Spinal cord (tissue), 10 donors: ENCODE measurements at places on chromosomes 1 and 21. TPM values are rescaled to one million over a fixed set of nuclear protein-coding genes. Genes with fewer than 3 reads are reported as not detected.

DNA sequence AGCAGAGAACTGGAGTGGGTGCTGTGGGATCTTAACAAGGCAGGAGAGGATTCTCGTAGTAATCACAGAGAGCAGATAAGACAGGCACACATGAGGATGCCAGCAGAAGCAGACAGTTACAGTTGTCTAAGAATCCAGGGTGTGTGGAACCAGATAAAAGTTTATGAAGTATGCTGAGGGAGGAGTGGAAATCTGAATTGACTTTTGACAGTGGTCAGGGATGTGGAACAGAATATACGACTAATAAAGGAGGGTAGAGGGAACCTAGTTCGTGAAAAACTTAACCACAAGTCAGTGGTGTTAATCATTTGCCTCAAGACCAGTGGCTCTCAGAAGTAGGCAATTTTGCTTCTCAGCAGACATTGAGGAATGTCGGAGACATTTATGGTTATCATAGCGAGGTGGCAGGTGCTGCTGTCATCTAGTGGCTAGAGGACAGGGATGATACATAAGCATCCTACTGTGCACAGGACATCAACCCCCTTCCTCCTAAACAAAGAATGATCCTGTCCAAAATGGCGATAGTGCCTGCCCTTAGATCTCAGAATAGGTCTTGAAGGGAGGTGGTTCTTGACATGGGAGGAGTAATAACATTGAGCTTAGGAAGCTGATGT, 3.0 kb downstream of the LRRC8D start:
- H3K4me1 ChIP-seq: peaks cover 13% of the 10 kb centered on the region
- H3K27ac ChIP-seq: no peak overlapping the region
- no peak overlapping the region for H3K4me3 ChIP-seq
- no peaks in the 10 kb centered on the region for H3K27me3 ChIP-seq
- no peak for DNase-seq

DNA sequence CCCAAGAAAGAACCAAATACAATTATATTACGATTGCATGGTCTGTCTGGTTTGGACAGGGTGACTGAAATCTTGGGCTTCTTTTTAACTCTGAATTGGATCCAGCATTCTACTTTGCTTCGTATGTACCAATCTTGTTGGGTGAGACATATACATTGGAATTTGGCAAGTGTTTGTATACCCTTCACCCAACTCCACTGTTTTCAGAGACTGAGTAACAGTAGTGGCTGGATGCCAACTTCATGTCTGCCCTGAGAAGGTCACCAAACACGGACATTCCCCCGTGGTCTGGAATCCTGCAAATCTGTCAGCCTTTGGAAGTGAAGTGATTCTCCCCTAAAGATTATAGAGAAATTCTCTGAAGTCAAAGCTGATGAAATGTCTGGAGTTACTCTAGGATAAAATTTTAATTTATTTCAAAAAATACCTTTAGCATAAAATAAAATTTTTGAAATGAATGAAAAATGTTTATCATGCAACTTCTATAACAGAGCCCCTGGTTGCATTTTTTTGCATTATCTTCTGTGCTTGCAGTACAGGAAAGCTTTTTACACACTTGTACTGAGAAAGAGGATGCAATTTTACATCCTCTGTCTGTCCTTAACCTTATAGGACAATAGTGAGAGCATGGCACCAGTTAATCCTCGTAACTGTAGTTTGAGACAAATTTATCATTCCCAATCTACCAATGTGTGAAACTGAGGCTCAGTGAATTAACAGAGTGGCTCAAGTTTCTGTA, 201.8 kb downstream of the DISC1 start:
- DNase-seq: no peak
- H3K4me1 ChIP-seq: no peaks in the 10 kb centered on the region
- H3K27ac ChIP-seq: no peak overlapping the region
- H3K4me3 ChIP-seq: no peak overlapping the region
- H3K27me3 ChIP-seq: no peaks in the 10 kb centered on the region

GRCh38 chr1:71656902-71657301, 576.1 kb upstream of the ZRANB2 start:
- no peaks in the 10 kb centered on the region for H3K4me1 ChIP-seq
- DNase-seq: no peak
- H3K36me3 ChIP-seq: no peaks in the 10 kb centered on the region
- H3K4me3 ChIP-seq: no peak overlapping the region
- no peaks in the 10 kb centered on the region for H3K27me3 ChIP-seq
- no peak overlapping the region for H3K27ac ChIP-seq

MKNK1 gene
- total RNA-seq: 24.6 TPM

DNA sequence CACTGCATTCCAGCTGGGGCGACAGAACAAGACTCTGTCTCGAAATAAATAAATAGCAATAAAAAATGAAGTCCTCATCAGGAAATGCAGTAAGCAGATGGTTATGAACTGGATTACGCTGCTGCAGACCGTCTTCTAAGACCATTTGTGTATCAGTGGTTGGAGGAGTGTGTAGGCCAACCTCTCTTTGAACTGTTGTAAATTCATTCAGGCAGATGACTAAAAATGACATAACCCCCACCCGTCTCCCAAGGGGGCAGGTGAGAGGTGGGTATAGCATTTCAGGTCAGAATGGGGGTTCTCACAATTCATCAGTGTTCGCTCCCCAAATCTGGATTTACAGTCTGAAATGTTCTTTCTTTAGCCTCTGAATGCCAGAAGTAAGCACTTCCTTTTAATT, 177.3 kb downstream of the KIF26B start:
- DNase-seq: no peak
- no peak overlapping the region for H3K27ac ChIP-seq
- H3K4me1 ChIP-seq: no peaks in the 10 kb centered on the region

DNA sequence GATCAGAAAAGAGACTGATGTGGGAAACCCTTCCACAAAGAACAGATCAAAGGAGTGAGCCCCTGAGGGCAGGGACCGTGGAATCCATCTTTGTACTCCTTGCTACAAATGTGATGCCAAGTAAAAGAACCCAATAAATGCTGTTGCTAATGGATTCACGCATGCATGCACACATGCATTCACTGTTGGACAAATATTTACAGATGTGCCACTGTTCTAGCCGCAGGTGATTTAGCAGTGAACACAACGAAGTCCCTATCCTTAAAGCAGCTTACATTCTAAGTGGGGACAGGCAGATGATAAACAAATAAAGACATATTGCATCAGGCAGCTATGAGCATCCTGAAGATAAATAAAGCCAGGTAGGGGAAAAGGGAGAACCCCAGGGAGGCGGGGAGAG, 67.8 kb downstream of the ITPKB start:
- H3K4me1 ChIP-seq: peaks cover 31% of the 10 kb centered on the region
- H3K36me3 ChIP-seq: no peaks in the 10 kb centered on the region
- no peaks in the 10 kb centered on the region for H3K27me3 ChIP-seq
- H3K27ac ChIP-seq: no peak overlapping the region
- DNase-seq: no peak

DNA sequence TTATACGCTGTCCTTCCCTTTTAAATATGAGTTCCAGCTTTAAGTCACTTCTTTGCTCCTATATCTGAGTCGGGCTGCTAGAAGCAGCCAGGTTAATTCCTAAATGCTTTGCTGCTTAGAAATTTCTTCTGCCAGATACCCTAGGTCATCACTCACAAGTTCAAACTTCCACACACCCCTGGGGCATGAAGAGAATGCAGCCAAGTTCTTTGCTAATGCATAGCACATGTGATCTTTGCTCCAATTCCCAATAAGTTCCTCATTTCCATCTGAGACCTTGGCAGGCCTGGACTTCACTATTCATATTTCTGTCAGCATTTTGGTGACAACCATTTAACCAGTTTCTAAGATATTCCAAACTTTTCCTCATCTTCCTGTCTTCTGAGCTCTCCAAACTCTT, 14.5 kb upstream of the APP start:
- DNase-seq: no peak
- H3K36me3 ChIP-seq: no peaks in the 10 kb centered on the region
- no peaks in the 10 kb centered on the region for H3K4me1 ChIP-seq
- no peaks in the 10 kb centered on the region for H3K27me3 ChIP-seq
- no peak overlapping the region for H3K4me3 ChIP-seq
- H3K27ac ChIP-seq: no peak overlapping the region

GRCh38 chr1:223794136-223794880, 51.4 kb downstream of the TP53BP2 start:
- no peak overlapping the region for H3K27ac ChIP-seq
- peaks cover 26% of the 10 kb centered on the region for H3K36me3 ChIP-seq
- H3K4me1 ChIP-seq: no peaks in the 10 kb centered on the region
- no peak overlapping the region for H3K4me3 ChIP-seq

- no peak overlapping the region for H3K27ac ChIP-seq
- DNase-seq: no peak
- H3K4me3 ChIP-seq: no peak overlapping the region
Measured at GRCh38 chr21:30793581-30794314, 19.3 kb downstream of the KRTAP8-1 start.

- H3K27me3 ChIP-seq: no peaks in the 10 kb centered on the region
- H3K4me1 ChIP-seq: no peaks in the 10 kb centered on the region
- no peak overlapping the region for H3K4me3 ChIP-seq
Measured at GRCh38 chr1:24762133-24762676, 17.0 kb downstream of the CLIC4 start.

DNA sequence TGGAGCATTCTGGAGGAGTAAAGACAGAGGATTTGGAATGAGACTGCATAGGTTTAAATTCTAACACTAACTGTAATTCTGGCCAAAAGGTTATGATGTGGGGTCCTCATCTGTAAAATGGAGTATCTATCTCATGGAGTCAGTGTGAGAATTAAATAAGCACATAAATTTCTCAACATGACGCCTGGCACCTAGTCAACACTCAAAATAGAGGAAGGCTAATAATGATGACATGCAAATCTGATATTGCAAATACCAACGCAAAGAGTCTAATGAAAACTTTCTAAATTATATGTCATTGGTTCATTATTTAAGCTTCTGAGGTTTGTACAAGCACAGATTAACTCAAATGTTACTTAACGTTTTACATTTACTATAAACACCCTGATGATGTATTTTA, 29.6 kb downstream of the APP start:
- H3K4me3 ChIP-seq: no peak overlapping the region
- no peaks in the 10 kb centered on the region for H3K27me3 ChIP-seq

DNA sequence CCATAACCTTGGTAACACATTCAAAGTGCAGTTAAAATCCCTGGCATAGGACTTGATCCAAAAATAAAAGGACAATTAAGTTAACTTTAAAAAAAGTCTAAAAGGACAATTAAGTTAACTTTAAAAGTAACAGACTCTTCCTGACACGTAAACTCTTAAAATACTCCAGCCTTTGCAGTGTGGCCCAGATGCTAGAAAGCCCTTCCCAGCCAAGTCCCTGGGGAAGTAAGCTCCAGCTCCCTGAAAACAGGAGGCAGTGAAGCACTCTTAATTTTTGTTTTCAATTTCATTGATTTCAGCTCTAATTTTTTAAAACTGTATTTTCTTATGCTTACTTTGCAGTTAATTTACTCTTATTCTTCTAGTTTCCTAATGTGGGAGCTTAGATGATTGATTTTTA, 5.1 kb upstream of the AIM2 start:
- no peak for DNase-seq
- no peak overlapping the region for H3K27ac ChIP-seq
- H3K4me3 ChIP-seq: no peak overlapping the region
- H3K27me3 ChIP-seq: no peaks in the 10 kb centered on the region

GRCh38 chr1:216081445-216081844, 341.8 kb downstream of the USH2A start:
- no peak overlapping the region for H3K27ac ChIP-seq
- H3K4me3 ChIP-seq: no peak overlapping the region
- no peaks in the 10 kb centered on the region for H3K4me1 ChIP-seq
- H3K27me3 ChIP-seq: no peaks in the 10 kb centered on the region
- no peaks in the 10 kb centered on the region for H3K36me3 ChIP-seq

DNA sequence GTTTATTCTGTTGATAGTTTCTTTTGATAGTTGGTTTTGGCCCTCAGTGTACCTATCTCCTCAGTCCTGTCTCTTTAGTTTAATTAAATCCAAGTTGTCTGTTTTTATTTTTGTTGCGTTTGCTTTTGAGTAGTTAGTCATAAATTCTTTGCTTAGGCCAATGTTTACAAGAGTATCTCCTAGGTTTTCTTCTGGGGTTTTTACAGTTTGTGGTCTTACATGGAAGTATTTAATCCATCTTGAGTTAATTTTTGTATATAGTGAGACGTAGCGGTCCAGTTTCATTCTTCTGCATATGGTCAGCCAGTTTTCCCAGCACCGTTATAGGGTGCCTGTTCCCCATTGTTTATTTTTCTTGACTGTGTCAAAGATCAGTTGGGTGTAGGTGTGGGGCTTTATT, 139.4 kb downstream of the POU2F1 start:
- H3K27me3 ChIP-seq: no peaks in the 10 kb centered on the region
- no peak for DNase-seq
- no peak overlapping the region for H3K4me3 ChIP-seq

- DNase-seq: no peak
- no peaks in the 10 kb centered on the region for H3K4me1 ChIP-seq
- H3K27me3 ChIP-seq: no peaks in the 10 kb centered on the region
- H3K27ac ChIP-seq: no peak overlapping the region
- no peak overlapping the region for H3K4me3 ChIP-seq
Measured at GRCh38 chr1:198610362-198610761, 28.5 kb upstream of the PTPRC start.

GRCh38 chr1:97314685-97315084, 593.1 kb downstream of the PTBP2 start:
- H3K27ac ChIP-seq: no peak overlapping the region
- DNase-seq: no peak
- H3K4me3 ChIP-seq: no peak overlapping the region
- H3K36me3 ChIP-seq: no peaks in the 10 kb centered on the region
- H3K4me1 ChIP-seq: no peaks in the 10 kb centered on the region

IFI44L gene
- total RNA-seq: 48.3 TPM

DNA sequence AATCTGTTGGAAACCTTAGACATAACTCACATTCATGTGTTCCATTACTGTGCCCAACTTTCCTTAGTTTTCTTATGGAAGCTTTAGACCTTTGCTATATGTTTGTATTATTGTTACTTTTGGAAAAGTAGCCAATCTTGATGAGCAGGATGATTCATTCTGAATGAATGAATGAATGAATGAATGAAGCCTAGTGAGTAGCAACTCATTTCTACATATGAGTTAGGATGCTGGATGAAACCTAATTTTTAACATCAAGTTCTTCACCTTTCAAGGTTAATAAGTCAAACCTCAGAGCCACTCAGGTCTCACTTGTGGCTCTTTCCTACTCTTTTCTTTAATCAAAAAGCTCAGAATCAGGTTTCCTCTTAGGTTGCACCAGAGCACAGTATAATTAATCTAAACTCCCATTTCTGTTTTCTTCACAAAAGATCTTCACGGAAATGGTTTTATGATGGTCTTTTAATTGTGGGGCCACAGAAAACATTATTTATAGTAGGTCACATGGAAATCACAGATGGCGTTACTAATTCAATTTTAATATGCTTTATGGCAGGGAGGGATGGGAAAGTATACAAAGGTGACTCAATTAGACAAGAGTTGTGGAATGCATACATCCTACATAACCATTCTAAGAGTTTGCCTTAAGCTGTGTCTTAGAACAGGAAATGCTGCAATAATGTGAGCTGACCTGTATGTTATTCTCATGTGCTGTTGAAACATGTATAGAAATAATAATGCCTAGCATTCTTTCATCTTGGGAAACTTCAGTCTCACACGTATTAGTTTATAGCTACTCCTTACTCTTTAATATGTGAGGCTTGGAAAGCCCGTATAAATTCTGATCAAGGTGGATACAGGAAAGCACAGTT, 4.5 kb upstream of the DDX59 start:
- no peaks in the 10 kb centered on the region for H3K27me3 ChIP-seq
- no peaks in the 10 kb centered on the region for H3K4me1 ChIP-seq
- H3K27ac ChIP-seq: no peak overlapping the region
- H3K4me3 ChIP-seq: no peak overlapping the region

- H3K4me1 ChIP-seq: peaks cover 4% of the 10 kb centered on the region
- no peaks in the 10 kb centered on the region for H3K36me3 ChIP-seq
- no peak for DNase-seq
- no peaks in the 10 kb centered on the region for H3K27me3 ChIP-seq
- no peak overlapping the region for H3K4me3 ChIP-seq
Measured at GRCh38 chr1:59104191-59104760, 192.6 kb upstream of the FGGY start.
